Endothelial cell (in vitro differentiated cells): ENCODE measurements at places on chromosomes 16 and 17. TPM values are rescaled to one million over a fixed set of nuclear protein-coding genes. Genes with fewer than 3 reads are reported as not detected.

TBX4 gene
- 1.1 TPM for total RNA-seq

CTRL gene
- total RNA-seq = 0.56 TPM

NEUROD2 gene
- total RNA-seq = not detected

HBQ1 gene
- not detected for total RNA-seq

TMIGD1 gene
- total RNA-seq = not detected

CCL17 gene
- not detected for total RNA-seq

UTS2R gene
- not detected for total RNA-seq

MYADML2 gene
- not detected for total RNA-seq

FBXO47 gene
- total RNA-seq = not detected

ARL5C gene
- not detected for total RNA-seq

AMZ2 gene
- total RNA-seq = 70.3 TPM

KRT32 gene
- not detected for total RNA-seq

IL34 gene
- total RNA-seq = 1.6 TPM
